ENCODE measurements at places on chromosomes 7 and 10.

DNA sequence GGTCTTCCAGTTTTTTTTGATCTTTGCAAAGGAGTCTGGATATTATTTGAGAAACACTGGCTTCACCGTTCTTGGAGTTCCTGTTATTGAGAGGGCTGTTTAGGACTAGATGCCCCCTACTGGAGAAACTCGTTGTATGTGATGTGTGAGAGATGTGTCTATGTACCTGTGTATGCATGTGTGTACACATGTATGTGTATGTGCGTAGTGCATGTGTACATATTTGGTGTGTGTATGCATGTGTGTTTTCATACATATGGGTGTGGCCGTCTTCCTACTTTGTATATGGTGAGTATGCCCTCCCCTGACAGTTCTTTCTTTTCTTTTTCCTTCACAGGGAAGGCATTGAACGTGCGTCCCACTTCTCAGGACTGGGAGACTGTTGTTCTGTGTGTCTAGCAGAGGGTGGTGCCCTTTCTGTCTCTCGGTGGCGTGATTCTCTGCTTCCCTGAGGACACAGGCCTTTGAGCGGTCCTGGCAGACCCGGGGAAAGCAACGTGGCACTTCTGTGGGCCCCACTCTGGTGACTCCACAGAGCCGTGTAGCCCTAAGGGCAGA is 3.0 kb upstream of the CALHM3 start:
- DNase-seq, result no peak

DNA sequence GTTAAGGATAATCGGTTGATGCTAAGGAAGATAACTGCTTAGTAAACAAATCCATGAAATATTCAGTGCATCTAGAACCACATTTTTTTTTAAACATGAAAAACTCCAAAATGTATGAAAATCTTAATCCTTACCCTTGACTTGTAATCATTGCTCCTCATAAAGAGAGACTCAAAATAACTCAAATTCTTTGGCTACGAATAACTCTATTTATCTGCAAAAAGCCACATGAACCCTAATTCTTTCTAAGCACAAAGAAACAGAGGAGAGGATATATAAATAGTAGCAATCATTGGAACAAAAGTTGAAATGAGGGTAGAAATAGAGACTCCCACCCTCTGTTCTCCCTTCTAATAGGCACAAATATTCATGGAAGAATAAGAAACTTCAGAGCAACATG is 40.2 kb downstream of the ANK3 start:
- no peak for DNase-seq

DNA sequence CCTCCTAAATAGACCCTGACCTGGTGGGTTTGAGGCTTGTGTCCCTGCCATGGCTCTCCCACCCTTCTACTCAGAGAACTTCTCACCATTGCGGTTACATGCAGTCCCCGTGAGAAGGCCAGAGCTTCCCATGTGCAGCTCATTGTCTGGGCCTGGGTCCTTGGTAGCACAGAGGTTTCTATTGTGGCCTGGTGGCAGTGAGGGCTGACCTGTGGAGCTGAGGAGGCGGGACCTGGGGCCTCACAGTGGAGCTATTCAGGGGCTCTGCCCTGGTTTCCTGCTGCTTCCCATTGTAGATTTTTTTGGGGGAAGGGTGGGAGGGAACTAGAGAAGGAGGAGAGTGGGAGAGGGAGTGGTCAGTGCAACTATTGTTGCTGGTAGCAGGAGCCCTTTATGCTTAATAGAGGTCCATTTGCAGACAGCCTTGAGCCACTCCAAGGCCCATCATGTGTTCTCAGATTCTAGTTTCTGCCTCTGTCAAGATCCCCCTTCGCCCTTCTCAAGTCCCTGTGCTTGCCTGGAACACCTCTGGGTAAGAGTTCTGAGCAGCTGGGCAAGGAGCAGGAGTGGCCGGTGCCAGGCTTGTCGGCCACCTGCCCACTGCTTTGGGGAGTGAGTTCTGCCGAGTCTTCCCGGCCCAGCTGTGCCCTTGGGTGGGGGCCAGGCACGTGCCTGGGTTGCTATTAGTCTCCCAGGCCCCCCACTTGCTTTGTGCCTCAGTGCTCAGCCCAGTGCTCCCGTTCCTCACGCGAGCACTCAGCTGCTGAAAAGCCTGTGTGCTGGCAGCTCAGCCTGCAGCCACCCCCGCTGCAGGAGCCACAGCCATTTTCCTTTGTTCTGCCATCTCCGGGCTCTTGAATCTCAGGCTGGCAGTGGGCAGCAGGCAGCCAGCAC is 10.7 kb downstream of the TSPAN14 start:
- DNase-seq, result no peak

DNA sequence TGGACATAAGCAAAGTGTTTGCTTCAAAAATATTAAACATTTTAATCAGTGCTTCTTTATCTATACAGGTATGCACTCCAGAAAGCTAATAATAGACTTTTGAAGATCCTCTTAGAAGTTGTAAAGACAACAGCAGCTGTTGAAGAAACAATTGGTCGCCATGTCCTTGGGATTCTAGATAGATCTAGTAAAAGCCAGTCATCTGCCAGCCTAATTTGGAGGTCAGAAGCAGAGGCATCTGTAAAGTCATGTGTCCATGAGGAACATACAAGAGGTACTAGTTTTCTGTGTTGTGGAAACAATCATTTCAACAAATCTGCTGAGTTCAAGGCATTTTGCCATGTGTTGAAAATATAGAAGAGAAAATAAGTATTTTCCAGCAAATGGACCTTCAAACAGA is 89.3 kb downstream of the CYP51A1 start:
- no peak for DNase-seq

DNA sequence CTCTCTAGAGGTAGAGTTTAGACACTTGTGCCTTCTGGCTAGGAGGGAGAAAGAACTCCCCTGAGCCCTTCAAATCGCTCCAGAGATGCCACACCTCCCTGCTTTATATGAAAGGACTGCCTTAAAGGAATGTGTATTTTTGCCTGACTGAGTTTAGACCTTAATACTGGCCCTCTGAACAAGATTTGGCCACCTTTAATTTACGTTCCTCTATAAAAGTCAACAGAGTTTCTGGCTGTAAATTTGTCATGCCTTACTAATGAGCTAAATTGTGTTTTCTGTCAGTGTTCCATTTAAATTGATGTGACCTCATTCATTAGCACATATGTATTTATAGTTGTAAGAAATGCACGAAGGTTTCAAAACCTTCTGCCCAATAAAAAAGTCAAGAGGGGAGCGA is 48.0 kb downstream of the SEMA3C start:
- DNase-seq, result no peak

GRCh38 chr10:3014968-3015367 is 52.4 kb upstream of the PFKP start:
- DNase-seq, result no peak

Data from stimulated activated CD8-positive, alpha-beta memory T cell treated with anti-CD3 and anti-CD28 coated beads, Interleukin-4, amount 100 ng/mL, for 1 hour (primary cell).